ENCODE measurements at places on chromosomes 6 and 20. TPM values are rescaled to one million over a fixed set of nuclear protein-coding genes. Genes with fewer than 3 reads are reported as not detected.

The MMP24 gene
- total RNA-seq: not detected

DNA sequence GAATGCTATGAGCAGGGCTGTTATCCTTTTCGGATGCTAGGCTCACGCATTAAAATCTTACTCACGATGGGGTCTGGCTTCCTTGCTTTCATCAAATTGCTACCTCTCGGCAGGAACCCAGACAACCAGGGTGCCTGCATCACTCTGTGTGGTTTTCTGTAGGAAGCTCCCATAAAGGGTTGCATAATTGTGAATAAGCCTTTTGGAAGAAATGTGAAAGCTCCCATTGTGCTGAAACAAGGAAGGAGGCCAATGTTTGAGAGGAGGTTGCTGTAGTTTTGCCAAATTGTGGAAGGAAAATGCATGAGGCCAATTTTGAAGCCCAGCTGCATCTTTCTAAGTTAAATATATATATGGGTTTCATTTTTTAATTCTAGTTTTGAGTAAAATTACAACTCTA is 615.5 kb downstream of the C6orf118 start:
- no peak for DNase-seq

GRCh38 chr20:51542033-51542570 is 417 bp downstream of the NFATC2 start:
- DNase-seq: peak; percentile 54

DNA sequence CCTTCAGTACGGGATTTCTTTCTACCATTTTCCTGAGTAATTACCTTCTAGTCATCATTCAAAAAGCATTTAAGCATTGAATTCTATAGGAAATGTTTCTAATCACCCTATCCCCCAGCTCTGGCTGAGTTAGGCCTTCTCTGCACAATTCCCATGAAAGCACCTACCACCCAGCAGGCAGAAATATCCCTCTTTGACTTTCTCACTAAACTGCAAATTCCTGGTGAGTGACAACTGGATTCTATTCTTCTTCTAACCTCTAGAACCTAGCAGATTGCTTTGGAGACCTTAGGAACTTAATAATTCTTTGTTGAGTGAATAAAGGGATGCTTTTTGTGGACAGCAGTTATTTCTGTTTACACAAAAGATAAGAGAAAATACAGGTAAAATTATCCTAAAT is 328.7 kb downstream of the LAMA2 start:
- DNase-seq: no peak

GRCh38 chr6:167858842-167859664 is 32.3 kb downstream of the AFDN start:
- DNase-seq: no peak

- DNase-seq: no peak
Observed at GRCh38 chr6:6742535-6742934, 154.0 kb downstream of the LY86 start.

Data from activated CD4-positive, alpha-beta T cell treated with anti-CD3 and anti-CD28 coated beads, Interleukin-2, amount 10 ng/mL, durations not matched to agents 7 days and 5 days (primary cell).